ENCODE measurements at places on chromosomes 5 and 9. TPM values are rescaled to one million over a fixed set of nuclear protein-coding genes. Genes with fewer than 3 reads are reported as not detected.

Gene TARS1
- total RNA-seq: 151 TPM

Gene CCL27
- 0.22 TPM for total RNA-seq

Gene FAM200C
- total RNA-seq: 2.2 TPM

Gene RUFY1
- 31.0 TPM for total RNA-seq

Gene NTMT1
- 105 TPM for total RNA-seq

Gene HTR1A
- total RNA-seq: not detected
